ENCODE measurements at places on chromosomes 5 and 9.

DNA sequence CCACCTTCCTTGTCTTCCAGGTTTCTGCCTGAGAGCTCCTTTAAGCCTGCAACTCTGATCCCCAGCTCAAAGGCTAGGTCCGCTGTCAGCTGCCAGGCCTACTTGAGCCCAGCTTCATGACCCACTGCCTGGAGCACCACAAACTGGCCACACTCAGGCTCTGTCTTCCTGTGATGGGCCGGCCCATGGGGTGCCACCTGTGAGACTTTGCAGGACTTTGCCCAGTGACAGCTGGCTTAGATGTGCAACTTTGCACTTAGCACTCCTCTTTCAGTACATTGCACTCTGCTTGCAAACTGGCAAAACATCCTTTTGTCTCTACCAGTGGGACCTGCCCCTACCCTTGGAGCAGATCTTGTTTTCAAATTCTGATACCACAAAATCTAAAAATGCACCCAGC lies 311.5 kb upstream of the PDE4D start:
- DNase-seq, result no peak

DNA sequence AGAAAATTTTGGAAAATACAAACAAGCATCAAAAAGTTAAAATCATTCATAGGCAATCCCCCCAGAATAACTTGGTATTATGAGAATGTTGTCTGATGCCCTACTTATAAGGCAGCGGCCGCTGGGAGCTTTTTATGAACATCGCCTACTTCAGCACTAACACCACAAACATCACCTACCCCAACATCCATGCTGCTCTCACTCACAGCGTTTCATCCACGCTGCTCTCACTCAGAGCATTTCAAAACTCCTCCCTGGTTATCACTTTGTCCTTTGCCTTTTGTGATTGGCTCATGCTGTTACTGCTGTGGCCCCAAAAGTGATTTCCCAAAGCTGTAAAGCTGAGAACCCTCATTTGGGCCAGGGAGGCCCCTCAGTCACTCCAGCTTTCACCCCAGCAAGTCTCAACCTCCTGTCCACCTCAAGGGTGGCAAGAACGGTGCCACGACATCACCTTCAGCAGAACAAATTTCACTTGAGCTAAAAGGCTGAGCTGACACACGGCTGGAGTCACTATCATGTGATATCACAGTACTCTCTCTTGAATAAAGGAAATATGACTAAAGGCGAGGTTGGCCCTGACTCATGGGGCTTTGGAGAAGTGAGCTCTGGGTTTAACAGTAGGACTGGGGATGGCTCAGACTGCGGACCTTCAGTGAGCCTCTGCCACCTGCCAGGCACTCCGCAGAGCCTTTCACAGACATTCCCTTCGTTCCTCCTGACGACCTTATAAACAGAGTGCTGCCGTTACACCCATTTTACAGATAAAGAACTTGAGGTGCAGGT lies 25.2 kb downstream of the SHC3 start:
- peak; percentile 21 for DNase-seq

- DNase-seq, result no peak
Measured at GRCh38 chr9:77820293-77820954, 172.3 kb upstream of the GNA14 start.

DNA sequence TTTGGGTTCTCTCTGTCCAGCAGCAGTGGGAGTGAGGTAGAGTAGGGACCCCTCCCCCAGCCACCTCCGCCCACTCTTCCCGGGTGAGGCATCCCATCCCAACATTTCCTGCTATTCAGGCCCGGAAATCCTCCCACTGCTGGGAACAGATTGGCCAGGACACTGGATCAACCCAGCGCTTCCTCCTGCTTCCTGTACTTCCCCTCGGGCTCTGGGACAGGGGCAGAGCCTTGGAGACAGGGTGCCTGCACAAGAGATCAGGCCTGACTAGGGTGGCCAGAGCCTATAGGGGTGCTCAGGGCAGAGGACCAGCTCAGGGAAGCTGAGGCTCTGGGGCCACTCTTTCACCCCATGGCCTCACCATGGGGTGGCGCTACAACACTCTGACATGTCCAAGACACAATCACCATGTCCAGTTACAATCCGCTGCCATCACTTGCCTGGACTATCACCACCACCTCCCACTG lies 14.5 kb downstream of the SH2D3C start:
- DNase-seq, result no peak

- DNase-seq, result peak; percentile 92
Measured at GRCh38 chr9:127785933-127786772, at the start of gene CDK9. Gene CDK9, plus strand, starts transcription at chr9:127786034. Its CDS starts 115 bp downstream, at chr9:127786149.

DNA sequence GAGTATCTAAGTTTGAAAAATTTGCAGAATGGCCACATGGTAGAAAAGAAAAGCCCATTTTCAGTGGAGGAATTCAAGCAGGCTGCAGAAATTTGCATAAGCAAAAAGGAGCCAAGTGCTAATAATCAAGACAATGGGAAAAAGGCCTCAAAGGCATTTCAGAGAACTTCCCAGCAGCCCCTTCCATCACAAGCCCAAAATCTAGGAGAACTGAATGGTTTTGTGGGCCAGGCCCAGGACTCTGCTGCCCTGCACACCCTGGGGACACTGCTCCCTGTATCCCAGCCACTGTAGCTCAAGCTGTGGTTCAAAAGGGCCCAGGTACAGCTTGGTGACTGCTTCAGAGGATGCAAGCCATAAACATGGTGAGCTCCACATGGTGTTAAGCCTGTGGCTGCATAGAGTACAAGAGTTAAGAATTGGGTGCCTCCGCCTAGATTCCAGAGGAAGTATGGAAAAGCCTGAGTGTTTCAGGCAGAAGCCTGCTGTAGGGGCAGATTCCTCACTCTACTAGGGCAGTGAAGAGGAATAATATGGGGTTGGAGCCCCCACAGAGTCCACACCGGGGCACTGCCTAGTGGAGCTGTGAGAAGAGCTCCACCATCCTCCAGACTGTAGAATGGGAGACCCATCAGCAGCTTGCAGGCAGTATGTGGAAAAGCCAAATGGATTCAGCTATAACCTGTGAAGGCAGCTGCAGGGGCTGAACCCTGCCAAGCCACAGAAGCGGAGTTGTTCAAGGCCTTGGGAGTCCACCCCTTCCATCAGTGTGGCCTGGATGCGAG lies 720.7 kb upstream of the CTNND2 start:
- no peak for DNase-seq

GRCh38 chr9:36770025-36770424 lies 197.3 kb downstream of the MELK start:
- no peak for DNase-seq

- no peak for DNase-seq
Measured at GRCh38 chr5:171428809-171429542, 9.5 kb downstream of the FGF18 start.

DNA sequence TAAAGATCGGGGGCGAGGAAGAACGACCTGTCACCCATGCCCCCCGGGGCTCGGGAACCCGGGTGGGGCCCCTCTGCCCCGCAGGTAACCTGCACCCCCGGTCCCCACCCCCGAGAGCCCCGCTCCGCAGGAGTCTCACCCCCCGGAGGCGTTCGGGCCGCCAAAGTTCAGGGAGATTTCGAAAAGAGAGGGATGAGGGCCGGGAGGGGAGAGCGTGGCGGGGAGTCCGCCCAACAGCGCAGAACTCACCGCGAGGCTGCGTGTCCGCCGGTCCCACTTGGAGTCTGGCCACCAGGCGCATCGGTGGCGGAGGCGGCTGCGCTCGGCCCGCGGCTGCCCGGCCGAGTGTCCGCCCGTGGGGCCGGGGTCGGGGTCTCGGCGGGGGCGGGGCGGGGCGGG lies at the start of gene PHF19:
Gene PHF19, minus strand, starts transcription at position 347 of the 399 bp plus-strand sequence. CDS start 2,447 bp downstream, outside the sequence.
- peak; percentile 69 for DNase-seq

GRCh38 chr5:72205431-72206009 lies 98.2 kb downstream of the MAP1B start:
- DNase-seq, result no peak

- DNase-seq, result no peak
Measured at GRCh38 chr5:10578293-10578665, 14.4 kb downstream of the ANKRD33B start.

DNA sequence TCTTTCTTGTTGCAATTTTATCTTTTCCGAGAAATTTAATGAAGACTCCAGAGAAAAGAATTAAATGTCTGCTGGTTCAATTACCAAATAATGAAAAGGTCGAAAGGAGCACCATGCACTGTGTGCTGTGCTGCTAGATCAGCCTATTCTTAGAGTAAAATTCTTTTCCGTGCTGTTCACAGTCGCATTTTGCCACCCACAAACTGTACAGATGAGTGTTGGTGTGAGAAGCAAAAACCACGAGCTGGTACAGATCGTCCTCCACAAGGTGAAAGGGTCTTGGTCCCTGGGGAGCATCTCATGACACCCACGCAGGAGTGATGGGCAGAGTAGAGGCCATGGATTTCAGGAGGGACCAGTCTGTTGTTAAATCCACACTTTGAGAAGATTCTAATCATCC lies 143.8 kb upstream of the PUM3 start:
- no peak for DNase-seq

GRCh38 chr9:109355564-109356297 lies 34.9 kb upstream of the EPB41L4B start:
- no peak for DNase-seq

GRCh38 chr9:85662573-85662972 lies 79.2 kb downstream of the AGTPBP1 start:
- DNase-seq, result no peak

GRCh38 chr5:93100976-93101375 lies 480.0 kb downstream of the NR2F1-AS1 start:
- no peak for DNase-seq

GRCh38 chr9:36135741-36136271 lies 727 bp upstream of the GLIPR2 start:
- no peak for DNase-seq

- no peak for DNase-seq
Measured at GRCh38 chr5:93017849-93018248, 563.2 kb downstream of the NR2F1-AS1 start.

GRCh38 chr9:122402403-122402871 lies 31.6 kb downstream of the PTGS1 start:
- DNase-seq, result no peak

GRCh38 chr5:170342153-170342725 lies 44.7 kb upstream of the LCP2 start:
- no peak for DNase-seq

- DNase-seq, result no peak
Measured at GRCh38 chr9:99270491-99270890, 48.4 kb downstream of the SEC61B start.

DNA sequence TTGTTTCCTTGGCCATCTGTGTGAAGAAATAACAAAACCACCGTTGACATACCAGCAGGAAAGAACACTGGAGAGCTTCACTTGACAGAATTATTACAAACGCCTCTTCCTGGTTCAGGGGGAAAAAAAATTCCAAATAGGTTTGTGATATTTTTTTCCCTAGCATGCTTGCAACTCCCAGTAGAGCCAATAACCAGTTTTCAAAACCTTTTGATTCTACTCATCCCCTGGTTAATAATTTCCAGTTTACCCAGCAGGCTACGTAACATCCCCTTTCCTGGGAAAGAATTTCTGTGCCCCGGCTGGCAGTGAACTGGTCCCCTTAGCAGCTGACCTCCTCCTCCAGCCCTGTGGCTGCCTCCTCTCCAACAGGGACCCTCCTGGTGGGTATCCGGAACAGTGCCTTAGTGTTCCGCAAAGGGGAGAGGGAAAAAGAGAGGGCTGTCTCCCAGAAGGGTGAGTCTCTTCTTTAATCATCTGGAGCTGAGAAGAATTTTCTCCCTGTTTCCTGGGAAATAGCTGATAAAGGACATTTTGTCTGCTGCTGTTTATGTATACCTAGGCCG lies 72.8 kb upstream of the BOD1 start:
- no peak for DNase-seq

- DNase-seq, result no peak
Measured at GRCh38 chr5:30001826-30002225, 1191.7 kb upstream of the CDH6 start.

DNA sequence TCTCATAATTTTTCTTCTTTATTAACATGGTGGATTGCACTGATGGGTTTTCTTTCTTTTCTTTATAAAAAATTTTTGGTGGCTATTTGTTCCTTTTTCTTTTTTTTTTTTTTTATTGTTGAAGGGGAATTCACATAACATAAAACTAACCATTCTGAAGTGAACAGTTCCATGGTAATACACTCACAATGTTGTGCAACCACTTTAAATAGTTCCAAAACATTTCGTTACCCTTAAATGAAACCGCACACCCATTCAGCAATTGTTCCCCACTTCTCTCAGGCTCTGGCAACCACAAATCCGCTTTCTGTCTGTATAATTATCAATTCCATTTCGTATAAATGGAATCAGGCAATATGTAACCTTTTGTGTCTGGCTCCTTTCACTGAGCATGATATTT lies 11.7 kb upstream of the SETX start:
- no peak for DNase-seq

- no peak for DNase-seq
Measured at GRCh38 chr5:82164176-82164976, 113.8 kb downstream of the RPS23 start.

GRCh38 chr5:11384441-11385250 lies 519.6 kb downstream of the CTNND2 start:
- no peak for DNase-seq

GRCh38 chr5:2709976-2710689 lies 41.3 kb downstream of the IRX2 start:
- DNase-seq, result no peak

GRCh38 chr5:14161825-14162556 lies 18.8 kb downstream of the TRIO start:
- no peak for DNase-seq

DNA sequence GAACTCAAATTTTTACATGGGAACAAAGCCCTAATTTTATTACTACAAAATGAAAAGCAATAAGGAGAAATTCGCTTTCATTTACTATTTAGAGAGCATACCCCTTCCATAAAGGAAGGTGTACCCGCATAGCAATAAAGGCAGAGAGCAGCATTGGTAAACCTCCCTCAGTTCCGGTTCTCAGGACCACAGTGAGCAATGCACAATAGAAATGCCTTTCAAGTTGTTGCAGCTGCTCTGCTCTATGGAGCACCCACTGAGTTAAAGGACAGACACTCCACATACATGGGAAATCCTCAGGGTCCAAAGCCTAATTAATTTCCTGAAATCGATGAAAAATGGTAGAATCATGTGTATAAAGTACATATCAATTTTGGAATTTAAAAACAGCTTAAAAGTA lies 89.9 kb upstream of the MPDZ start:
- no peak for DNase-seq

- DNase-seq, result no peak
Measured at GRCh38 chr9:94800424-94801117, 74.1 kb downstream of the AOPEP start.

DNA sequence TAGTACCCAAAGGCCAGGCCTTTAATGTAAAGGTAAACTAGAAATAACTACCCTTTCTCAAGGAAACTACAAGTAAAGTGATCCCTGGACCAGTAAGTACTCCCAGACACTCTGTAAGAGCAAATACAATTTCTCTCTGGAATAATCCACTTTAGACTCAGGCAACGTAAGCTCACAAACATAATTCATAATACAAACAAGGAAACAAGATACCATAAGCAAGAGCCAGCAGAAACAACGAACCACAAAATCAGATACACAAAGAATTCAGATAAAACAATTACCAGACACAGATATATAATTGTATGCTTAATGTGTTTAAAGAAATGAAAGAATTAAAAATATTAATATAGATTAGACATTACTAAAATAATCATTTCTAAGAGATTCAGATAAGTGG lies 12.1 kb downstream of the ERAP1 start:
- no peak for DNase-seq

- no peak for DNase-seq
Measured at GRCh38 chr5:96058084-96058483, 96.4 kb upstream of the ELL2 start.

- DNase-seq, result no peak
Measured at GRCh38 chr5:72129725-72130124, 22.4 kb downstream of the MAP1B start.

GRCh38 chr9:33133186-33133585 lies 34.0 kb downstream of the B4GALT1 start:
- no peak for DNase-seq

Measured in activated naive CD4-positive, alpha-beta T cell treated with anti-CD3 and anti-CD28 coated beads, Interleukin-2, amount 10 ng/mL, durations not matched to agents 7 days and 5 days (primary cell).